H7 (cell line): ENCODE measurements at places on chromosomes 7 and 10. TPM values are rescaled to one million over a fixed set of nuclear protein-coding genes. Genes with fewer than 3 reads are reported as not detected.
A peak's percentile ranks its signal among the peaks of the same experiment; 100 is the strongest.

DNA sequence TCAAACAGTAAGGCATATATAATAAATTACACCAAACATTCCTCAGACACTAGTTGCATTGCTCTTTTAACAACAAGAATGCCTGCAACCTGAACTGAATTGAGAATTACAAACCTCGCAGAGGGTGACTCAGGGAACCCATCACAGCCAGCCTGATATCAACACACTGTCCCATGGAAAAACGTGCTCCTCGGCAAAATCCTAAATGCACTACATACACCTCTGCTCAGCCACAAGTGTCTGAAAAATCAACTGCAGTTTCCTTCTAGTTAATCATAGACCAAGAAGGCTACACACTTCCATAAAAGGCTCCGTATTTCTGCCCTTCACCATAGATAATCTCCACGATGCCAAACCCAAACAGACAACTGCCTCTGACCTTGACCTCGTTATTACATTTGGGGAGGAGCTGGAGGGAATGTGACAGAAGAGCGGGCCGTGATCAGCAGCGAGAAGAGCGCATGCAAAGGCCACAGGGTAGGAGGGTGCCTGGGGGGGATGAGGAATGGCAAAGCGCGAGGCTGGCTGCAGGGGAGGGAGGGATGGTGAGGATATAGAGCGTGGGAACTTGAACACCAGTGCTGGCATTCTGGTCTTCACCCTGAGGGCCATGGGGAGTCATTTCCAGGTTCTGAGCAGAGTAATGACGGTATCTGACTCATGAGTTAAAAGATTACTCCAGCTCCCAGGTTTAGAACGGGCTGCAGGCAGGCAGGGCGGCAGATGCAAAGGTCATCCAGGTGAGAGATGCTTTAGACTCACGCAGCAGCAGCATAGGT is 201.9 kb upstream of the FRMD4A start:
- no peak for DNase-seq

- no peak for DNase-seq
These were observed 74.2 kb downstream of the JAZF1 start for GRCh38 chr7:28106321-28106829.

DNA sequence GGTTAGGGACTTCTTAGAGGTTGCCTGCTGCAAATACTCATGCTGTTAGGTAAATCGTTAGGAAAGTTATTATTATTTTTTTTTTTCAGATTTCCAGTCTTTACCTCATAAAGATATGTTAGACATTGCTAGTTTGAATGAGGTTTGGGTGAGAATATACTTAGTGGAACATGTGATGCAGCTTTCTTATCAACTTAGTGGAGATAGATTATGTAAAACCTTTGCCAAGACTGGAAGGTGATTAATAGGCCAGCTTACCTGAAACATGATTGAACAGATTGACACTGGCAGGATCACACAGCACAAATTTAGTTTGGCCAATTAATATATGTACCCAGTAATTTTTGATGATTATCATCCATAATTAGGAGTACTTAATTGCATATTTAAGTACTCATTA is 32.3 kb downstream of the ADD3 start:
- DNase-seq: no peak

DNA sequence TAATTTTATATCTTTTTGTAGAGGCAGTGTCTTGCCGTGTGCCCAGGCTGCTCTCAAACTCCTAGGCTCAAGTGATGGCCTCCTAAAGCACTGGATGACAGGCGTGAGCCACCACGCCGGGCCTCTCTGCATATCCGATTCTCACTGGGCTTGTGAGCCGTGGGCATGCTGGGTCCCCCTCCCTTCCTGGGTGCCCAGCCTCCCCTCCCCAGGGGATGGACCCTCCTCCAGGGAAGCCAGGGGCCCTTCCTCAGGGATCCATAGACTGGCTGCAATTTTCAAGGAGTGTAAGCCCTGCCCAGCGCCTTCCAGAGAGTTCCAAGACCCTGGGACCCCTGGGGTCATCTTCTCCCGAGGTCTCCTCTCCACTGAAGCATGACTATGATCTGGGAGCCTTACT is 23.7 kb upstream of the ELFN1 start:
- DNase-seq: no peak

- DNase-seq: no peak
These were observed 611 bp downstream of the NDUFA5 start for GRCh38 chr7:123557016-123557397.

GRCh38 chr7:155202106-155202871 is 95.4 kb upstream of the INSIG1 start:
- DNase-seq: peak; percentile 25

DNA sequence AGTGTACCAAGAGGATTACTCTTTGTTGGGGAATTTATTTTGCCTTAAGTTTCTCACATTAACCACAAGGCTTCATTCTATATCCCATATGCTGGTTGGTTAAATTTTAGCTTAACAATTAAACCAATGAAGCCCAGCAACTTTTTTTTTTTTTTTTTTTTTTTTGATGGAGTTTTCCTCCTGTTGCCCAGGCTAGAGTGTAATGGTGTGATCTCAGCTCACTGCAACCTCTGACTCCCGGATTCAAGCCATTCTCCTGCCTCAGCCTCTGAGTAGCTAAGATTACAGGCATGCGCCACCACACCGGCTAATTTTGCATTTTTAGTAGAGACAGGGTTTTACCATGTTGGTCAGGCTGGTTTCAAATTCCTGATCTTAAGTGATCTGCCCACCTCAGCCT is 75.0 kb upstream of the MKX start:
- no peak for DNase-seq

DNA sequence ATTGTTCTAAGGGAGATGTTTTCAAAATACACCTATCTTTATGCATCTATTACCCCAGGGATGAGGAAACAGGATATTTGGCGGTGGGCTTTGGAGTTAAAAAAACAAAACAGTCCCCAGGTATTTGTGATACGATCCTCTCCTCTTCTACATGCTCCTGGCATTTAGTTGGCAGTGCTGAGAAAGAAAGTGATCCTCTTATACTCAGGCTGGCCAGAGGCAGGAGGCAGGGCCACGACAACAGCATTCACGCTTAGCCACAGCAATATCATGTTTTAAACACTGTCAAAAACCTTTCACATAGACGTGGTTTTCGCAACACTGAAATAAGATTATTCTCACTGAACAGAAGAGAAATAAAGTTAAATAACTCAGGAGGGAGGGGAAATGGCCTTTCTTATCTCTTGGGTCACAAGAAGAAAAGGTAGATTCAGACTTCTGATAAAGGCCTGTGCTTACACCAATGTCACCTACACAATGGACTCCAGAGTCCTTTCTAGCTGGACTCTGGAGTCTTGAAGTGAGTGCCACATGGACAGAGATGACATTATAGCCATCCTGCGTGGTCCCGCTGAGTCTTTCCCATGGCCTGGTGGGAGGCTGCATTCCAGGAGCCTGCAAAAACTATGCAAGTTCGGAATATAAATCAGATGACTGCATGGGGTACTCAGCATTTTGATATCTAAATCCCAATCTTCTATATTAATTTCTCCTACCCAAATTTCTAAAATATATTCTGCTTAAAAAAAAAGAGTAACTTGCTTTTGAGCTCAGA is 88.7 kb downstream of the PIP4K2A start:
- DNase-seq: no peak

CDC14C gene
- 0.07 TPM in 1 of 2 replicates, not detected in the other for total RNA-seq

DNA sequence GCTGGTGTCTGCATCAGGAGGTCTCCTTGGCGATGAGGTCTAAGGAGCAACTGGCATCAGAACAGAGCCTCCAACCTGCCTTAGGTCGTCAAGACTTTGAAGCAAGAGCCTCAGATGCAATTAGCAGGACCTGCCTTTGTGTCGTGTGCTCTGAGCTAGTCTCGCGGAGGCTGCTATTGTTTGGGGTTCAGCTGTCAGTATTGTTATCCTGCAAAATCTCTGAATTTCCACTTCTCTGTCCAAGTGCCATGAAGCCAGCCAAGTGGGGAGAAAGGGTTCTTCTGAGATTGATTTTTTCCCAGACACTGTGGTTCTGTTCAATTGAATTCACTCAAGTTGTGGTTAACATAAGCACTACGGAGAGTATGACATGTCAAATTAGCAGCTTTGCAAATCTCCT is 78.7 kb downstream of the ADARB2 start:
- DNase-seq: no peak

- DNase-seq: no peak
These were observed 13.6 kb downstream of the IRF5 start for GRCh38 chr7:128951296-128951695.

- DNase-seq: no peak
These were observed 125.6 kb downstream of the CELF2 start for GRCh38 chr10:11143242-11143641.

GRCh38 chr10:29304264-29304994 is 15.6 kb downstream of the LYZL1 start:
- peak; percentile 84 for DNase-seq

DNA sequence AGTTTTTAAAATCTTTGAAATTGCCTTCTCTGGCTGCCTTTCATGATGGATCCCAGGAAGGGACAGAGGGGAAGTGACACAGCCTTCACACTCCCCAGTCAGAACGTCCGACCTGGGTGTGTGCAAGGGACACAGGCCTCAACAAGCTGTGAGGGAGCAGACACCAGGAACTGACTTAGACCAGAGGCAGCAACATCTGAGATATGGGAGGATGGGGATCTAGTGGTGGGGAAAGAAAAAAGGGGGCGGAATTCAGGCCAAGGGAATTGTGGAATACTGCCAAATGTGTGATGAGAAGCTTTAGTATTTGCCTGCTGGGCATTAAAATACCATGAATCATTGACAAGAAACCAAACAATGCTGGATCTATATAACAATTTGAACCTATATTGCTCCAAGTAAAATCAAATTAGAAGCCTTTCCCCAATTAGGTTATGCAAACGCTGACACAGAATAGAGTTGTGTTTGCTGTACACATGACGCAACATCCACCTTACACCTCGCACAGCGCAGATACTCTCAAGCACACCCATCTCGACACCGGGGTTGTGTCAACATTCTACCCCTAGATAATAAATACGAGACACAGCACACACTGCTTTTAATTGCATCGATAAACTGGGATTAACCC is 17.2 kb upstream of the MNX1 start:
- DNase-seq: peak; percentile 13

THSD7A gene
- 0.18 and 0.69 TPM in 2 replicates for total RNA-seq

PAX2 gene
- 0.10 TPM in 1 of 2 replicates, not detected in the other for total RNA-seq

ZNF117 gene
- total RNA-seq: 1.7 and 3.8 TPM in 2 replicates

CDH23 gene
- total RNA-seq: 4.5 and 4.7 TPM in 2 replicates

GRCh38 chr10:33396938-33397337 is 62.5 kb upstream of the NRP1 start:
- DNase-seq: no peak

- DNase-seq: no peak
These were observed 13.1 kb downstream of the FXYD4 start for GRCh38 chr10:43384252-43385221.

DNA sequence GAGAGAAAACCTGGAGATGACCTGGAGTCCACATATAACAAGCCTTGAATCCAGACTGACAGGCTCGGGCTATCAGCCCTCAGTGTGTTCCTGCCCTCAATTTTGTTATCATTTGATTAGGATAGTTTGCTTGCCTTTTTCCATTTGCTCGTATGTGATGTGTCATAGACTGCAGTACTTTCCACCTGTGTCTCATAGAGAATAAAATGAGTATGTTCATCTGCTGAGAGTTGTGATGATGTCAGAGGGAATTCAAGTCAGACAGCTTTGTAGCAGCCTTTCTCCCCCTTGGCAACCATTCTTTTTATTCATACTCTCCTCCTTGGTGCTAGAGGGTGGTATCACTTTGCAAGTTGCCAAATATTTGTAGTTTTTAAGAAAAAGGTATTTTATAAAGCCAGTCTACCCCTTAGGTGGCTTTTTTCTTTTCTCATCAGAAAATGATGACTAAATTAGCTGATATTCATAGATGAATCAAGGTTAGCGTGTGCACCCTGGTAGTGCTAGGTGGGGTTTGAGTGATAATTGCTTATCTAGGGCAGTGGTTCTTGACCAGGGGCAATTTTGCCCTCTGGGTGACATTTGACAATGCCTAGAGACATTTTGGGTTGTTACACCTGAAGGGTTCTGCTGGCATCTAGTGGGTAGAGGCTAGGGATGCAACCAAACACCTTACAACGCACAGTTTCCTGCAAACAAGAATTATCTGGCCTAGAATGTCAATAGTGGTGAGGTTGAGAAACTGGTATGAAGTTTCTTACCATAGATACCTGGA is 5.4 kb downstream of the SGPL1 start:
- DNase-seq: no peak
